ENCODE measurements at places on chromosomes 13 and 19.

DNA sequence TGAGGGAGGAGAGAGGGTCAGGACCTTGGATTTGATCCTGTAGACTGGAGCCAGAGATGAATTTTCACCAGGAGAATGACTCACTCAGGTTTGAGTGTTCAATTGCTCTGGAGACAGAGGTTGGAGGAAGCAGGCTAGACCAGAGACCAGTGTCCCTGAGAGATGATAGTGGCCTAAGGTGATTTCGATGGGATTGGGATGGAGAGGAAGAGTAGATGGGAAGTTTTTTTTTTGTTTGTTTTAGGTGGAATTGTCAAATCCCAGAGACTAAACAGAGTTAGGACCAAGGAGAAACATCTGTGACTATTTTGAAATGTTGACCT, 2.3 kb downstream of the CEBPG start:
- no peak for DNase-seq

DNA sequence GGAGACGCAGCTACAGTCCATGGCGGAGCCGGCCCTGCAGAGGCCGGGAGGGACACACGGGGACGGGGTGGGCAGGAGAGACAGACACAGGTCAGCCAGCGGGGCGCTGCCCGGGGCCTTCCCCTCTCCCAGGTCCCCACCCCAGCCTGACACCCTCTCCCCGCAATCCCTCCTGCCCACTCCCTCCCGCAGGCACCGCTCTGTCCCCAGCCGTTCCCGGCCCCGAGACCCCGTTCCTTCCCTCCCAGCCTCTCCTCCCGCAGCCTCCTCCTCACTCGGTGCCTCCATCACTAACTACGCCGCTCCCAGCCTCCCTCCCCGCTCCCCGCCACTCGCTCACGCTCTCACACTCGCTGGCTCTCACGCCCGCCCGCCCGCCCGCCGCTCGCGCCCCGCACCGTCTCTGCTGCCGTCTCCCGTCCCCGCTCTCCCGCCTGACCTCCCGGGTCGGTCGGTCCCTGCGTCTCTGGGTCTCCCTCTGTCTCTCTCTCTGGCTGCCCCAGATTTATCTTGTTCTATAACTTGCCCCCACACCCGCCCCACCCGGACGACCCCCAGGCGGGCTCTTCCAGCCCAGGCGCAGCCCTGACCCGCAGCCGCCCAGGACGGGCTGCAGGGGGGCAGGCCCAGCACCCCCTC, 15.2 kb downstream of the ERFL start:
- DNase-seq: no peak

DNA sequence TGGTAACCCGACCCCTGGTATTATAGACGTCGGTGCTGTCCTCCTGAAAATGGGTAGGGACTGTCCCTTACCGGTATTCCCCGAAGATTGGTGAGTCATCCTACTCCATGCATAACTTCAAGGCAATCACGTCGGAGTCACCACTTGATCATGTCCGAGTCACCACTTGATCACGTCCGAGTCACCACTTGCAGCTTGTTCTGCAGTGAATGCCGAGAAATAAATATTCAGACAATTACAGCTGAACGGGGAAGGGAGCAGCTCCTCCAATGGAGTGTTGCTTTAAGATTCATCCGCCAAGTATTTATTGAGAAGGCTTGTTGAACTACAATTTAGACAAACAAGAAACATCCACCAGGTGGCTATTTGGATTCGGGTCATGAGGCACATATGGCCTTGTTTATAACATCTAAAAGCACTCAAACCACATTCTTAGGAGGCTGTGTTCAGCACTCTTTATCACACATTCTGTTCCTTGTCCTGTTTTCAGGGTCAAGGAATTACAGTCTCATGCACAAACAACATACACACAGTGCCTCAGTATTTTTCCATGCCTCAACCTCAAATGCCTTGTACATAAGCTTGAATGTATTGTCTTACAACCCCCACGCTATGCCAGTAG, 43.1 kb downstream of the ZNF726 start:
- peak; percentile 0 for DNase-seq

GRCh38 chr19:21707065-21707464, 60.3 kb downstream of the ZNF100 start:
- DNase-seq: no peak

DNA sequence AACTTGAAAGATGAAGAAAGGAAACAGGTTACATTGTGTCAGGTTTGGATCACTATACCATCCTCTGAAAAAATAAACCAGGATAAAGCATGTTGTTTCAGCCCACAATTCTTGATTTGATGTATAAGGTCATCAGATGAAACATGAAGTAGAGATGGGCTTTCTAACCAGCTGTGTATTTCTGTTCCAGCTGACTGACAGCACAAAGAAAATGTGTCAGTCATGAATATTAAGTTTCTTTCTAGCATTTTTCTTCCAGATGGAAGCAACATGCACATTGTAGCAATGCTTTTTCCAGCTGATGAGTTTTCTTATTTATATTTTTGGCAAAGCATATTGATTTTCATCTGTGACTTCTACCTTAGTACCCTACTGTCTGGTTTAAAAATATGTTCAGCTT, 199.6 kb downstream of the OXGR1 start:
- peak; percentile 57 for DNase-seq

GRCh38 chr13:52010890-52011631, at the start of gene ATP7B:
Gene ATP7B, minus strand, starts transcription at chr13:52011450. Its CDS starts 113 bp downstream, at chr13:52011337.
- DNase-seq: no peak

- peak; percentile 8 for DNase-seq
These were observed 196.8 kb downstream of the PDS5B start for GRCh38 chr13:32783067-32783466.

- no peak for DNase-seq
These were observed 156.4 kb upstream of the RNF113B start for GRCh38 chr13:98333486-98333885.

DNA sequence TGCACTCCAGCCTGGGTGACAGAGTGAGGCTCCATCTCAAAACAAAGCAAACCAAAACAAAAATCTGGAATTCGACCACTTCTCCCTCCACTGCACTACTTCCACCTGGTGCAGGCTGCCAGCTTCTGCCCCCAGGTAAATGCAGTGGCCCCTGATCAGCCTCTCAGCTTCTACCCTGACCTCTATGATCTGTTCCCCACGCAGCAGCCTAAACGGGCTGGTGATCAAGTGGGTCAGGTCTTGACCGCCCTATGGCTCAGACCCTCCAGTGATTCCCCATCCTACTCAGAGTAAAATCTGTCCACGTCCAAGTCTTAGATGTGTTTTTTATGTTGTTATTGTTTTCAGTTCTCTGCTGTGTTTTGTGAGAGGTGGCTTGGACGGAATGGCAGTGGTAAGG, 163.9 kb downstream of the KCTD15 start:
- DNase-seq: no peak

DNA sequence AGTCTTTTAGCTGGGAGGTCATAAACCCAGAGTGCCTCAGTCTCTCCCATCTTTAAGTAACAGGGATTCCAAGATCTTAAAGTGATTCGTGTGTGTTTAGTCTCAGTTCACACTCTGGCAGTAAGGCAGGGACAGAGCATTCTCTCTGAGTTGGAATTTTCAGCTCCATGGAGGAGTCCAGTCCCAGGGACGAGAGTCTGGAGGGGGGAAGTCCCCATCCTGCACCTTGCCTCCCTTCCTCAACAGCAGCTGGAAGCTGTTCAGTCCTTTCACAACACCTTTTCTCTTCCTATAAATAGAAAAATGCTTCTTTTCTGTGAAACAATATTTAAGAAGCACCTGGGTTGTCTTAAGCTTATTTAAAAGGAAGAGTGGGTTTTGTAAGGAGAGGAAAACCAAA, 82.0 kb downstream of the KLF5 start:
- DNase-seq: no peak

GRCh38 chr13:106756446-106756845, 188.5 kb upstream of the ARGLU1 start:
- DNase-seq: no peak

GRCh38 chr13:28679628-28680027, 20.7 kb downstream of the POMP start:
- DNase-seq: no peak

DNA sequence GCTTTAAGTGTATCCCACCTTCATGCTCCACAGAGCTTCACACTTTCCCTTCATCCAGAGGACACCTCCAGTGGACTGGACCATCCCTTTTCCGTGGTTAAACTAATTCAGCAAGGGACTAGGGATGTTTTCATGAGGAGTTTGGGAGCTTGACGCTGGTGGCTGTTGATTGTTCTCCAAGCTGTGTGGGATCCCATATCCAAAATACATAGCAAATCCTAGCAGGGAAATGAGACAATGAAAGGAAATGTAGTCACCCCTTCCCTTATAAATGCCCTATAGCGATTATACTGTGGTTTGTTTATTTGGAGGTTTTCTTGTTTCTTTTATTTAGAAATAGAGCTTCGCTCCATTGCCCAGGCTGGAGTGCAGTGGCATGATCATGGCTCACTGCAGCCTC, 31.6 kb upstream of the DPRX start:
- DNase-seq: no peak

- DNase-seq: no peak
These were observed 52.1 kb downstream of the LHFPL6 start for GRCh38 chr13:39550931-39551330.

GRCh38 chr13:74203576-74203975, 69.4 kb upstream of the KLF12 start:
- DNase-seq: no peak

DNA sequence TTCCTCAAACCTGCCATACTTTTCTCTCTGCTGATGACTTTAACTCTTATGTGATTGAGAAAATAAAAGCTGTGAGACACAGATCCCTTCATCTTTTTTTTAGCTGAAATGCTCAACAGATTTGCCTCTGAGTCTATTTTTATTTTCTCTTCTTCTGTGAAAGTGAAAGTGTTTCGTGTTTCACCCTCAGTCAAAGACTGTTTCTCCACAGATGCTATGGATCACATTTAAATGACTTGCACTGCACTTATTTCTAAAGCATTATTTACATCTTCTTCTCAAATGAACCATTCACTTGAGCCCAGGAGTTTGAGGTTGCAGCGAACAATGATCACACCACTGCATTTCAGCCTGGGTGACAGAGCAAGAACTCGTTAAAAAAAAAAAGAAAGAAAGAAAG, 890.1 kb upstream of the PCDH20 start:
- no peak for DNase-seq

GRCh38 chr19:399370-399769, 9.6 kb downstream of the C2CD4C start:
- no peak for DNase-seq

DNA sequence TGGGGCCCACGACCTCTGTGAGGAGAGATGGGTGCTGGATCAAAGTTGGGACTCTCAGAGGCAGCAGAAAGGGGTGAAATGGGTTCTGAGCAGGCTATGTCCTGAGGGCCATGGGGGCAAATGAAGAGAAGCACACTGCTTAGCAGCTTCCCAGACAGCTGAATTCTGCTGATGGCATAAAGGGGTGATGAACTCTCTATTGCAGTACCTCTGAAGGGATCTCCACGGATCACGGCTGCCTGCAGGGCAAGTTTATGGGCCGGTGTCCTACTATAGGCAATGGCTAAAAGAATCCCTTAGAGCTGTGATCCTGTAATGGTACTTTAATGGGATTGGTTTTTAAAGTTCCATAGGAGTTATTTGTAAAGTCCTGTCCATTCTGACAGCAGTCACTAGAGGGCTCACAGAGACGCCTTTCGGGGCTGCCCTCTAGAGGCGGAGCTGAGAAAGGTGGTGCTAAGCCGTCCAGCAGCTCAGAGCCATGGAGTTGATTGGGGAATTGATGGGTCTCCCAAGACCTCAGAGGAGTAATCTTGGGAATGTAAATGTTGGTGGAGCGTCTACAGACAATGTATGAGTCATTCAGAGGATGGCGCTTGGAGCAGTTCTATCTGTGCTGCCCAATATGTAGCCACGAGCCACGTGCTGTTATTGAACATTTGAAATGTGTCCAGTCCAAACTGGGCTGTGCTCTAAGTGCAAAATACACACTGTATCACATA, 287.3 kb downstream of the COG6 start:
- DNase-seq: peak; percentile 33

DNA sequence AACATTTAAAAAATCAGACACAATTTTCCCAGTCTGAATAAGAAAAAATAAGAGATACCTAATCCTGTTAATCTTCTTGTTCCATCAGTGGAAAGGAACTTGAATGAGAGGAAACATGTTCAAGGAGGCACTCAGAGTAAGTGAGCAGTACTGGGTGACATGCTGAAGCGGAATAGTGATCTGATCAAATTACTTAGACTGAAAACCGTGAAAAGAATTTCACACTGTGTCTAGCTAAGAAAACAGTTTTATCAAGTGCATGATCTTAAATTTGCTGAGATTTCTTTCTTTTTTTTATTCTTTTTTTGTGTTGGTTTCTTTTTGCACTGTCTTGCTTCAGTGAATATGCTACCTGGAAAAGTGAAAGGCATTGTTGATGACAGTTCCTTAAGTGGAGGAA, 249.5 kb upstream of the SLC10A2 start:
- DNase-seq: no peak

DNA sequence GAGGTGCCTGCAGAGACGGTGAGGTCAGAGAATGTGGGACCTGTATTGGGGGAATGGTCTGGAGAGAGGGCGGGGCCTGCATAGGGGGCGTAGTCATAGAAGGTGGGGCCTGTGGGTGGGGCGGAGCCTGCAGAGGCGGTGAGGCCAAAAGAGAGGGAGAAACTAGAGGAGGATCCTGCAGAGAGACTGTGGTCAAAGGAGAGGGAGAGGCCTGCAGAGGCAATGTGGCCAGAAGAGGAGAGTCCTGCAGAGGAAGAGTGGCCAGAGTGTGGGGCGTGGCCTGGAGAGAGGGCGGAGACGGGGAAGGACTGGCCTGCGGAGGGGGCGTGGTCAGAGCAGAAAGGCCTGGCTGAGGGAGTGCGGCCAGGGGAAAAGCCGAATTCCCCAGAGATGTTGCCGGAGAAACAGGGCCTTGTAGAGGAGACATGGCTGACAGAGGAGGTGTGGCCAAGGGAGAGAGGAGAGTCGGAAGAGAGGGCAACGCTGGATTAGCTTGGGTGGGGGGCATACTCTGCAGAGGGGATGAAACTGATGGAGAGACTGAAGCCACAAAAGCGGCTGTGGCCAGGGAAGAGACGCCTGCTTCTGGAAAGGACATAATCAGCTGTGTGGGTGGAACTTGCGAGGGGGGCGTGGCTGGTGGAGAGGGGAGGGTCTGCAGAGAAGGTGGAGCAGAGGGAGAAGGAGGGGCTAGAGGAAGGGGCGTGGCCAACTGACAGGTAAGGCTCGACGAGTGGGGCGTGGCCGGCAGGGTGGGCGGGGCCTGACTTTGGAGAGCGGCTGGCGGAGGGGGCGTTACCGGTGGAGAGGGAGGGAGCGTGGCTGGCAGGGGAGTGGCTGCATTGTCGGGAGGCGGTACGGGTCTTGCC, 2.5 kb downstream of the PRR36 start:
- DNase-seq: peak; percentile 92

- DNase-seq: no peak
These were observed 16.7 kb downstream of the KLF5 start for GRCh38 chr13:73075546-73075945.

DNA sequence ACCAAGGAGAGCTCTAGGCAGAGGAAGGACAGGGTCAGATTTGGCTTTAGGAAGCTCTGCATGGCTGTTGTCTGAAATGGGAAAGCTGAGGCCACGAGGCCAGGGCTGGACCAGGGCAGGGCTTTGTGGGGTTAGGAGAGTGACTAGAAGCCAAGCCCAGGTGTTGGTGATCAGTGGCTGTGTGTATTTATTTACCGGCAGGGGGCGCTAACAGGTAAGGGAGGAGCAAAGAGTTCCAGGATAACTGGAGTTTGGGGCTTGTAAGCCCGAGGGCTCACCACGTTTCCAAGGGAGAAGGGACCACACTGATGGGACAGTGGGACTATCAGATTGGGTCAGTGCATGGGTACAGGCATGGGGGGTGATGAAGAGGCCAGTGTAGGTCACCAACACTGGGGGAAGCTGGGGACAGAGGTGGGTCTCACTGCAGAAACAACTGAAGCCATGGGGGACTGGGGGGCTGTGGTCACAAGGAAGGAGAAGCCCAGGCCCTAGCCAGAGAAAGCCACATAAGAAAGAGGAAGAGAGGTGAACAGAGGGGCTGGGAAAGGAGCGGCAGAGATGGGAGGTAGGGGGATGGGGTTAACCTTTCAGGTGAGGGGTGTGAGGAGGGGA, 3.9 kb downstream of the TMEM147 start:
- DNase-seq: no peak
